ENCODE measurements at places on chromosomes 7 and 10.

GRCh38 chr7:39946693-39947092 lies 3.4 kb upstream of the CDK13 start:
- no peak for DNase-seq

DNA sequence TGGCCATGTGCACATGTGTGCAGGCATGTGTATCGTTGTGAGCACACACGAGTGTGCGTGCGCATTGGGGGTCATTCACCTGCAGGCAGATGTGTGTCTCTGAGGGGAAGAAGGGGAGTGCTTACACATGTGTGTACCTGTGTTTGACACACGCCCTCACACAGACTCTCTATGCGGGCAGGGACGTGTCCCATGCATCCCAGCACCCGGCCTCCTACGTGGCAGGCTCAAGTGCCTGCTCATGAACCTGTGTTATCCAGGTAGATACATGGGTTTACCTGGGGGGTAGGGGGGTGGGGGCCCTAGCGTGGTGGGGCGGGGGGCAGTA lies 18.6 kb downstream of the KCP start:
- no peak for DNase-seq

DNA sequence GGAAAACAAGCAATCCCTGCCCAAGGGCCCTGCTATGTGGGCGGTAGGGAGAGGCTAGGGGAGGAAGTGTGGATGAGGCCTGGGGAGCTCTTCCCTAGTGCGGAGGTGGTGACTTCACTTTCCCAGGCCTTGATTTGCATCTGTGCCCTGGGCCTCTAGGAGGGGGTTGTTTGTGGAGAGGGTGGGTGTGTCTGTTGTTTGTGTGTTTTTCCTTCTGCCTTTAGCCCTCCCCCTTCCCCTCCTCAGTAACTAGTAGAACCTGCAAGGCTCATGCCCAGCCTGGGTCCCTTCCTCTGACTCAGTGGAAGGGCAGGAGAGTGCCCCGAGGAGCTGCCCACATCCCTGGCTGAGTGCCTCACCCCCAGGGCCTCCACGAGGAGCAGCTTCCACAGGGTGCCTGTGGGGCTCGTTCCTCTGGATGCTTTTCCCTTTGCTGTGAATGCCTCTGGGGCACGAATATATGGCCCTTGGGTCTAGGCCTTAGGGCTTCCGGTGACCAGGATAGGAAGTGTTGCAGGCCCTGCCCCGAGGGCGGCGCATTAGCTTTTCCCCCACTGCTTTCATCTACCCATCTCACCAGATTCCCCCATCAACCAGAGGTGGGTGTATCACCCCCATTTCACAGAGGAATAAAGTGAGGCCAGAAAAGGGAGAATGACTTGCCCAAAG lies 89.4 kb upstream of the DUSP5 start:
- no peak for DNase-seq

DNA sequence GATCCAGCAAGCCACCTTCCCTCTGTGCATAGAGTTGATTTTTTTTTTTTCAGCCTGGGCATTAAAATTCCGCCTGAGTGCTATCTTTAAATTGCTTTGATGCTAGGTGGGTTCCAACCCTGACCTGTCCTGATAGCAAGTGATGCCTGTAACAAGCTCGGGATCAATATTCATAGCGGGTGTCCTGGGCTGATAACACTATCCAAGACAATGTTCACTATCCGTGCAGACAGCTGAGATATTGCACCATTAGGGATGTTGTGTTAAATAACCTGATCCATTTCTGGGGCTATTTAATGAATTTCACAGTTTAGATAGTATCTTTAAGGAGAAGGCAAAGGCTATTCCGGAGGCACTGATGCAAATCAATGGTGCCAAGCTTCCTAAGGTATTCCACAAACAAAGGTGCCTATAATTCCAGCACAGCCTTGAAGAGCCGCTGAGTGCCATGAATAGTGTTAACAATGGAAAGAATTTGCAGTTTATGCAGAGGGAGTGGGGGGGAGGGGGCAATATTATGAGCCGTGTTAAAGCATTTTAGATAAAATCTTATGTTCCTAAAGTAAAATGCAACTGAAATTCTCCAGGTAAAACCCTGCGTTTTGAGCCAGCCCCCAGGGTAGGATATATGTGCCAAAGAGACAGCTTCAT lies 4.2 kb upstream of the NKX1-2 start:
- DNase-seq: no peak

DNA sequence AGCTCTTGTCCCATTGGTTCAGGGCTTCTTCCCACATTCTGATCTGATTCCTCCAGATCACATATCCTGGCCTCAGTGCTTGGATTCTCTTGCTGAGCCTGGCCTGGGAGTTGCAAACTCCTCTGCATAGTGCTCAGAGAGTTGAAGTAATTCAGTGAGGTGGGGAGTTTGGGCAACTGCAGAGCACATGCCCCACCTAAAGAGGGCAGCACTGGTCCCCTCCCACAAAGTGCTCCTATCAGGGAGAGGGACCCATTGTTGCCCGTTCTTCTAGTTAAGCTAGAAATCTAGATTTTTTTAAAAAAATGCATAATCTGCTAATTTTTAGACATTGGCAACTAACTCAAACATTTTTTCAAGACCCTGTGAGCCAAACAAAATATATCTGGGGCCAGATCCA lies 45.1 kb downstream of the CHN2 start:
- DNase-seq: no peak

GRCh38 chr7:14734839-14735321 lies 167.7 kb downstream of the DGKB start:
- DNase-seq: no peak

DNA sequence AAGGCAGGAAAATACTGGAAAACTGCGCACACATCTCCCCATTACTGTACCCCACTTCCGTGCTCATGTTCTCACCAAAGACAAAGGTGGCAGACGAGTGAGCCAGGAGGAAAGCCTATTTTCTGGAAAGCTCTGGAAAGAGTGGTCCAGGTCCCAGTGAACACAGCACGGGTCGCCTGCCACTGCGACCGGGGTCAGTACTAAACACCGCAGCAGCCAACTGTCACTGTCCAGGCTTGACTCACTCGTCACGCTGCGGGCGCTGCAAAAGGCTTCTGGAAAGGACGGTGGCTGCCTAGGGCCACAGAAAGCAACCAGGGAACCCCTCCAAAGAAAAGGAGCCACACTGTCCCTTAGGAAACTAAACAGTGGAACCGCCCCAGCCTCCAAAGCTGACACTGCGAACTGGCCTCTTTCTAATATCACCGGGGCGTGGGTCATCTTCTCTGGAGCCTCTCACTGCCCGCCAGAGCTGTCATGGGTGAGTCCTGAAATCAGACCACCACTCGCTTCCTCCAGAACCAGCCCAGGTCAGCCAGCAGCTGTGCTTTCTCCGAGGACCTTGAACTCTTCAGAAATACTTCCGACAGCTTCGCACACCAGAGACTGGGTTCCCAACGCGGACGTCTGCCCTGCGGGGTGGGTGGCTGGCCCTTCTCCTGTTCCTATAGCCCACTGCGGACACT lies 4.0 kb downstream of the RADIL start:
- DNase-seq: no peak

GRCh38 chr7:131370523-131370968 lies 42.9 kb downstream of the MKLN1 start:
- peak; percentile 2 for DNase-seq

DNA sequence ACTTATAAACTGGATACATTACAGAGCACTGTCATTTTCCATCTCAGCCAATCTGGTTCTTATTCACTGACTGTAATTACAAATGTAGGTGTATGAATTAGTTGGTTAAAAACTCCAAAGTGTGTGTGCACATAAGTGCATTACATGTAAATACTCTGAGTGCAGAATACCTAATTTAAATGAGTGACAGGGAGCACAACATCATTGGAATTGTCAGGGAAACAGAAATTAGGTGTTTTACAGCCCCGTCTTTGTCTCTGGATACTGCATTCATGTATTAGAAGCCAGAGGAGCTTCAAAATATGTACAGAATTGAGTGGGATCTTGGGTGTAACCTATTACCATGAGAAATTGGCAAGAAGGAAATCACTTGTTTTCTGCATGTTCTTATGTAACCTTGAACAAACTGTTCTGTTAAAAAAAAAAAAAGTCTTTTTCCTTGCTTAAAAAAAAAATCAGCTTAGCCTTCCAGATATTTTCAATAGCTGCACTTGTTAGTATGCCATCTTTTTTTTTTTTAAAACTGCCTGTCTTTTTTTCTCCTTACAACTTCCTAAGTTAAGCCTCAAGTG lies 31.1 kb downstream of the CELF2 start:
- DNase-seq: no peak

DNA sequence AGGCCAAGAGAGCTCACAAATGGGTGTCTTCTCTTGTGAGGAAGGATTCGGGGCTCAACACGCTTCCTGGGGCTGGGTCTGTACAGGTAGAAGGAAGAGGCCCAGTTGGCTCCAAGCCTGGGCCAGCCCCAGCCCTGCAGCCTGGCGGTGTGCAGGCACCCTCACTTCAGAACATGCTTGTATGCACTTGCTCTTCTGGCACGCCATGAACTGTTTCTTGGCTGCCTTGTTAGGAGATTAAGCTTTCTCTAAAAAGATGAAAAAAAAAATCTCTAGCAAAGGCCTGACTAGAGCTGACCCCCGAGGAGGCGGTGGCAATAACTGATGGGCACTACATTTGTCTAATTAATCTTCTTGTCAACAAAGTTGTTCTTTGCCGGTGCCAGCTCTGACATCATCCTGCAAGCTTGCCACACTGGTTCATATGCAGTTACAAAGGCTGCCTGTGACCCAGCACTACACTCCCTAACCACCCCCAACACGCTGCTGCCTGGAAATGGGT lies 94.7 kb downstream of the WDR11 start:
- DNase-seq: no peak

GRCh38 chr7:83798489-83798888 lies 149.6 kb upstream of the SEMA3E start:
- no peak for DNase-seq

- no peak for DNase-seq
These were observed 368.4 kb upstream of the ZMIZ1 start for GRCh38 chr10:78700413-78700812.

GRCh38 chr10:131195558-131196159 lies 115.9 kb downstream of the TCERG1L start:
- no peak for DNase-seq

- no peak for DNase-seq
These were observed 270.5 kb downstream of the PHF14 start for GRCh38 chr7:11244149-11244548.

DNA sequence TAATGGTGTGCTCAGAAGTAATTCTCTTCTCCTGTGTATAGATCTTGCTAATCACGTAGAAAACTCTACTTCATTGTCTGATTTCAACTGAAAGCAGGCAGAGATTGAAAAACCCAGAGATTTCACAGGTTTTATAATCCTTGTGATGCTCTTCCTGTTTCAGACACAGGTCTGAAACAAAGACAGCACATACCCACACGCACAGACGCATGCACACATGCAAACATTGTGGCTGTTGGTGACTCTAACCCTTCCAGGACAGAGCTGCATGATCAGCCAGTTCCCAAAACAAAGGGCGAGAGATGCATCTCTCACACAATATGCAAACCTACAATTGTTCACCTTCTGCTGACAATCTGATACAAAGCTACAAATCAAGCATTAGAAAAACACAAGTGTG lies 11.1 kb upstream of the TFEC start:
- DNase-seq: no peak

DNA sequence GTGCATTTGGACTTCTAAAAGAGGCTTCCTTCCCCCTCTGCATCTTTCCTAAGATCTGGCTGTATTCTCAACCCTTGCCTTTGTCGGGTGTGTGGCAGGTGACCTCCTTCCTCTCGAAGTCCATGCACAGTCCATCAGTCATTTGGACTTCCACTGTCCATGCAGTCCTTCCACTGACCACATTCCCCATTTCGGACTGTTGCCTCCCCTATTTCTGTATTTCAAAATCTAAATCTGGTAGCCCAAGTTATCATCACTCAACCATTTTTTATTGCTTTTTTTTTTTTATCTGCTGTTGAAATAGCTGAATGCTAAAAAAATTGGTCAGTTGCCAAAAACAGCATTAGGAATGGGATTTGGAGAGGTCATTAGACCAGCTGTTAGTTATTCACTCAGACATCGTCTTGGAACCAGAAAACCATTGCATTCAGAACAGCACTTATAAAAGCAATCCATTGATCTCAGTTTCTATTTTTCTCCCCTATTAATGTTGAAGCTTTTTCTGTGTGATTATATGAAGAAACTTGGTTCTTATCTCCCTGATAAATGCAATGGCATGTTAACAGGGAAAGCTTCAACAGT lies 575.6 kb downstream of the KIF20B start:
- no peak for DNase-seq

DNA sequence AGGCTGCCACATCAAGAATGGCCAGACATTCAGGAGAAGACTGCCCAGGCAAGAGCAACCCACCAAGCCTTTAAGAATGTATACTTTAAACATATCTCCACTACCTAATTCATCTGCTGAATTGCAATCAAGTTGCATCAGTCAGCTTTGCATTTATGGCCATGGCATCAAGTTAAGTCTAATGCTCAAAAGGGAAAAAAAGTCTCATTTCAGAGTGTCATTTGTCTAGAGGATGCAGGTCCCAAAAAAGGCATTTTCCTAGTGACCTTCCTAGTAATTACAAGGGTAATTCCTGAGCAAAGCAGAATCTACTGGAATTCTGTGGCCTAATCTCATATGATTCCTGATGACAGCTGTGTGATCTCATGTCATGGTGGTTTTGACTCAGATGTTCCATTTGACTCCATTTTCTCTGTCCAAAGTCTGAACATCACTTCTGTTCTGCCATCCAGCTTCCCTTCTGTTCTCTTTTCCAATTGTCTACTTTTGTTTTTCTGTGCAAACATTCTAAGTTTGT lies 7.3 kb upstream of the CABCOCO1 start:
- no peak for DNase-seq

GRCh38 chr10:60170250-60170649 lies 219.4 kb downstream of the ANK3 start:
- DNase-seq: no peak

DNA sequence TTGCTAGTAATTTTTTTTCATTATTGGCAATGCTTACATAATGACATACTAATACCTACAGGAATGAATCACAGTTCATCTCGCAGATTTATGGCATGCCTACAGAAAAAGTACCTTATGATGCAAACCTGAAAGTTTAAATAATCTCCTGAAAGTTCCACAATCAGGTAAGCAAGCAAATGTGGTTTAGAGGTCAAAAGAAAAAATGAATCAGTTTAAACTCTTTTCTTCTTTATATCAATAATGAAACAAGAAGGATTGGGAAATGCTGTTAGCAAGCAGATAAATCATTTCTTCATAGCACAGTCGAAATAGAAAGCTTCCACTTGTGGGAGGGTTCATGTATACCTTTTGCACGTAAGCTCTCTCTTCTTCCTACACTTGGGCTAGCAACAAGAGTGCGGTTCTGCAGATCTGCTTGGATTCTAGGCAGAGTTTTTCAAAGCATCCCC lies 53.7 kb upstream of the MTPN start:
- no peak for DNase-seq

Measured in effector memory CD4-positive, alpha-beta T cell (primary cell).